ENCODE measurements at places on chromosomes 11 and 22.
A peak's percentile ranks its signal among the peaks of the same experiment; 100 is the strongest.

DNA sequence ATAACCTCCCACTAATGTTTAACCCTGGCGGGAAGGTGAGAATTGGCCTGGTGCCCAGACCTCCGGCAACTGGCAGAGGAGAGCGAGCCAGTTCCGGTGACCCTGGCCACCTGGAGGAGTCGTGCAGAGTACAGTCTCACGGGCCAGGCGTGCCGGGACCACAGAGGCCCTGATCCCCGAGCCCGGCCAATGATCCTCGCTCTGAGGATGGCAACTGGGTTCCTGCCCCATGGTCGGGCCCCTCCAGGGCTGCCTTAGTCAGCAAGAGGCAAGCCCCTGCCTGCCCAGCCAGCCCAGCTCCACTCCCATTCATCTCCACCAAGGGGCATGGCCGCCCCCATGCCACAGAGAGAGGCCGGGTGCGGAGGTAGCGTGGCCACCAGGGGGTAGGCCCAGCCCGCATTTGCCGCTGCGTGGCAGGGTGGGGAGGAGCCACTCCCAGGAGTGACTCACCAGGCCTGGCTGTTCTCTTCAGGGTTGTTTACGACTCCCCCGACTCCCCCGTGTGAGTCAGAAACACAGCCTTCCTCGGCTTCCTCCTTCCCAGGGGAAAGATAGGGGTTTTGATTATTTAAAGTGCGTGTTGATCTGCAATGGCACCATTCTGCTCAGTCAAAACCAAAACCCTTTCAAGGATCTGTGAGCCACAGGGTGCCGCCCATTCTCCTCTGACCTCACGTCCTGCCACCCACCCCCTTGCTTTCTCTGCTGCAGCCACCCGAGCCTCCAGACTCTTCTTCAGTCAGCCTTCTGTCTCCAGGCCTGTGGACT, at the start of gene SLC25A45:
SLC25A45 (minus strand) TSS at position 614 of the 771 bp plus-strand sequence. CDS start 695 bp downstream, outside the sequence.
- peak; percentile 99 for DNase-seq

DNA sequence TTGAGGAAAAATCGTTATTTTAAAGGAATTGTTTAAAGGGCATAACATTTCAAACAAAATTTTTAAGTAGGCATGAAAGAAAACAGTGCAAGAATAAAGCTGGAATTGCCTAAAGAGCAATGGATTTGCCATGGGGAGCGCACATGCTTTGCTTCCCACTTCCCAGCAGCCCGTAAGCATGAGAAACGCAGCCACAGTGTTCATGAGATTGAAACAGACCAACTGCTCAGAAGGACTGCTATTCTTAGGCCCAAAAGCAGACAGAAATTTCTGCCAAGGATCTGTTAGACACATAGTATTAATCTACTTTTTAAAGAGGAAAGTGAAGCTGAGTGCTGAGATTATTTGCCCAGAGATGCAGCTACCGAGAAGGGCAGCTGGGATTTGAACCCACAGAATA, 34.2 kb upstream of the TSKU start:
- DNase-seq: no peak

- DNase-seq: no peak
These were observed 294.6 kb downstream of the MIAT start for GRCh38 chr22:26952004-26952403.

DNA sequence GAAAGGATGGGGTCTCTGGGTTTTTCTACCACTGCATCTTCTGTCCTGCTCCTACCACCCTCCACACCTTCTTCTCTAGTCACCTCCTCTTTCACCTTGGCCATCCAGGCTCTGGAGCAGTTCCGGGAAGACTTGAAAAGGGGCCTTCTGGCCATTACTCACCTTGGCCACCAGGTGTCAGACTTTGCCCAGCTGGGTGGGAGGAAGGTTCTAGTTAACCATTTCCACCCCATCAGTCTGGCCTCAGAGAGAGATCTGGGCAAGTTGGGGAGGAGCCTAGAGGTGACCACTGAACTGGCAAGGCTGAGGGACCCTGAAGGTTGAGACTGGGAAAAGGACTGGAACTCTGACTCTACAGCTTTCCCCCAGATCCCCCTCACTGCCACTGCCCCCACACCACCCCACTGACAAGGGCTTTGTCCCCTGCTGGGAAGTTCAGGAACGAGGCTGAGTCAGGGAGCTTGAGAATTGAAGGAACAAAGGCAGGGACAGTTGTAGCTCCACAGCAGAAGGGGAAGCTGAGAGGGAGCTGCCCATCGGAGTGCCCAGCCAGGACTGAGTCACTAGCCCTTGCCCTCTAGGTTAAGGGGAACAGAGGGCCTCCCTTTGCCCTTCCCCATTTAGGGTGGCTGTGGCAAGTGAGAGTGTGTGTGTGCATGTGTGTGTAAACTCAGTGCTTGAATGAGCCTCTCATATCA, 3.7 kb upstream of the POLD4 start:
- DNase-seq: peak; percentile 75

DNA sequence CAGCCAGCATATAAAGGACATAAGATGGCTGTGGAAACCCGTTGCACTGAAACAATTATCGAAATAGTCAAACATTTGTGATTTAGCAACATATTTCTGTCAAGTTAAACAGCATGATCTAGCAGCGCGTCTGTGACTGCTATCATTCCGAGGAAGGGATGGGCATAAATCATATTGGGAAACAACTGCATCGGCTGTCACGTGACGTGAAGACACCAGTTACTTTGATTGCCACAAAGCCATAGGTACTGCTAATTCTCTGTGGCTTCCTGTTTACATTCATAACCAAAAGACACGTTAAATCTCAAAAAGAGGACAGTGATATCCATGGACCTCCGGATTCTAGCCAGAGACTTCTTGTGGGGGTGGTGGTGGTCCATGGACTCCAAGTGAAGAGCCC, 87.8 kb downstream of the CACNA1I start:
- no peak for DNase-seq

- peak; percentile 72 for DNase-seq
These were observed 11.4 kb downstream of the DNAL4 start for GRCh38 chr22:38782402-38783094.

DNA sequence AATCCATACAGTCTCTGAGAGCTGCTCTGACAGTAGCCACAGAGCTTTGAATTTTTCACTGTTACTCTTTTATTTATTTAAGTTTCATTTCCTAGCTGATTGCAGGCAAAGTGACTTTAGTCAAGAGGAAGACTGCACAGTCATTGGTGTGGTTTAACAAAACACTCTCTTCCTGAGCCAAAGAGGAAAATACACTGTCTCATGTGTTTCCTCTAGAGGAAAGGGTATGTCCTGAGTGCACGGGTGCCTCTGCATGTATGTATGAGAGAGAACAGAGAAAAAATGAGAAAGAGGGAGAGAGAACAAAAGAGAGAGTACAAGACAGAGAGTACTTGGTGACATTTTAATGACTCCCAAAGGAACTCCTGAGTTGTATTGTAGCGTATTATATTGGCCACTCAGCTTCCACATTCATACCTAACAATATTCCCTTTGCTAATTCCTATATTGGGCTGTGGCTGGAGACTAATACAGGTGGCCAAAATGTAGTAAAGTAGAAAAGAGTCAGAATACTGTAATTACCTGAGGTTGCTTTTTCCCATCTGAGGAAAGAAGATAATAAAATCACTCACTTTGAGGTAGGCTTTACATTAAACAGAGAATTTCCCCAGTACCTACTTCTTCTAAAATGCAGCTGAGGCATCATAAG, at the start of gene OR4D9:
OR4D9 (plus strand) TSS at position 599 of the 649 bp plus-strand sequence. CDS start 3,374 bp downstream, outside the sequence.
- DNase-seq: no peak

Measured in fibroblast of skin of right biceps (primary cell).